ENCODE measurements at places on chromosomes 5 and 9. TPM values are rescaled to one million over a fixed set of nuclear protein-coding genes. Genes with fewer than 3 reads are reported as not detected.

DNA sequence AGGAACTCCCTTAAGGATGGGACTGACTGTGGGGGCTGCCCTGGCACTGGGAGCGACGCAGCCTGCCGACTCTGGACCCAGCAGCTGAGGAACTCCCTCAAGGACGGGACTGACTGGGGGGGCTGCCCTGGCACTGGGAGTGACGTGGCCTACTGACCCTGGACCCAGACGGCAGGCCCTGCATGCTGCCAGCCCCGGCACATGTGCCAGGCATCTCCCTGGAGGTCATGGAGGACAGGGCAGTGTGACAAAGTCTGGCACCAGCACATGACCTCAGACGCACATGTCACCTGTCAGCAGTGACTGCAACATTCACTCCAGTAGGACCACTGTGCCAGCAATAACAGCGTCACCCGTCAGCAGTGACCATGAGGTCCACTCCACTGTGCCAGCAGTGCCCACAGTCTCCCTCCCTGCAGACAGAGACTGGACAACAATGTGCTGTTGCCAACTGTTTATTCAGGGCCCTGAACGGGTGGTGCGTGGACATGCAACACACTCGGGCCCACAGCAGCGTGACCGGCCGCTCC is 4.5 kb downstream of the FBXW5 start:
- peaks cover 26% of the 10 kb centered on the region for H3K36me3 ChIP-seq
- H3K27ac ChIP-seq = no peak overlapping the region
- no peak for DNase-seq
- H3K27me3 ChIP-seq = no peaks in the 10 kb centered on the region

DNA sequence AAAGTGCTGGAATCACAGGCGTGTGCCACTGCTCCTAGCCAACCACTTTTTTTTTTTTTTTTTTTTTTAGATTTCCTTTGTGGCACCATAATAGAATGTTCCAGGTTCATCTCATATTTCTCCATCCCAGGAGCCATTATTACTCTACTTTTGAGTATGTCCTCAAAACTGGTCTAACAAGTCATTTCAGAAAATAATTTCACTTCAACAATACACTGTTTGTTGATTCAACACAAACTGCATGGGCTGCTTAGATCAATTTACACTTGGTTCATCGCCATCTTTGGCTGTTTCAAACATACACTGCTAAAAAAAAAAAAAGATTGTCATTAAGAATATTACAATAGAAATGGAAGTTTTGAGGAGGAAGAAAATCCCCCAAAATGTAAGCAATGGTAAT is 57.9 kb downstream of the CSNK1A1 start:
- H3K4me3 ChIP-seq = no peak overlapping the region
- DNase-seq = no peak
- H3K4me1 ChIP-seq = peaks cover 23% of the 10 kb centered on the region
- peak overlapping the region; percentile 91 for H3K27ac ChIP-seq
- H3K27me3 ChIP-seq = no peaks in the 10 kb centered on the region

DNA sequence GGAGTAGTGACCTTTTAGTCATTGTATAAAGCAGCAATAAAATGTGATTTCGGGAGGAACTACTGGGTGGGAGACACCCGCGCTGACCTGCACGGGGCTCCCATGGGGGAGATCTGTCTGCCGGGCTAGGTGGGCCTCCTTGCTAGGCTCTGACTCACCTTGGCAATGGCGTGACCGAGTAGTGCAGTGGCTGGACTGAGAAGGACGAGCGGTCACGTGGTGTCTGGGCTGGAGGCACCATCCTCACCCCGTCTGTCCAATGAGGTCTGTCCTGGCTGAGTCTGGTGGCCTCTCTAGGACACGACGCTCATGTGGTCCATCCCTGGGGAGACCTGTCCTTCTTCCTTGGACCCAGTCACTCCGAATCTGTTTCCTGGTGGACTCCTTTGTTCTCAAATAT is 151.7 kb downstream of the RXRA start:
- no peak overlapping the region for H3K4me3 ChIP-seq
- no peaks in the 10 kb centered on the region for H3K27me3 ChIP-seq
- no peak for DNase-seq
- no peak overlapping the region for H3K27ac ChIP-seq
- H3K36me3 ChIP-seq = no peaks in the 10 kb centered on the region
- peaks cover 8% of the 10 kb centered on the region for H3K4me1 ChIP-seq

GRCh38 chr9:87725356-87725899 is 491 bp upstream of the CTSL start:
- H3K27me3 ChIP-seq = no peaks in the 10 kb centered on the region
- H3K4me3 ChIP-seq = peak overlapping the region; percentile 55
- H3K27ac ChIP-seq = peak overlapping the region; percentile 91
- no peaks in the 10 kb centered on the region for H3K36me3 ChIP-seq

FBN2 gene
- total RNA-seq = 4.4 TPM

DNA sequence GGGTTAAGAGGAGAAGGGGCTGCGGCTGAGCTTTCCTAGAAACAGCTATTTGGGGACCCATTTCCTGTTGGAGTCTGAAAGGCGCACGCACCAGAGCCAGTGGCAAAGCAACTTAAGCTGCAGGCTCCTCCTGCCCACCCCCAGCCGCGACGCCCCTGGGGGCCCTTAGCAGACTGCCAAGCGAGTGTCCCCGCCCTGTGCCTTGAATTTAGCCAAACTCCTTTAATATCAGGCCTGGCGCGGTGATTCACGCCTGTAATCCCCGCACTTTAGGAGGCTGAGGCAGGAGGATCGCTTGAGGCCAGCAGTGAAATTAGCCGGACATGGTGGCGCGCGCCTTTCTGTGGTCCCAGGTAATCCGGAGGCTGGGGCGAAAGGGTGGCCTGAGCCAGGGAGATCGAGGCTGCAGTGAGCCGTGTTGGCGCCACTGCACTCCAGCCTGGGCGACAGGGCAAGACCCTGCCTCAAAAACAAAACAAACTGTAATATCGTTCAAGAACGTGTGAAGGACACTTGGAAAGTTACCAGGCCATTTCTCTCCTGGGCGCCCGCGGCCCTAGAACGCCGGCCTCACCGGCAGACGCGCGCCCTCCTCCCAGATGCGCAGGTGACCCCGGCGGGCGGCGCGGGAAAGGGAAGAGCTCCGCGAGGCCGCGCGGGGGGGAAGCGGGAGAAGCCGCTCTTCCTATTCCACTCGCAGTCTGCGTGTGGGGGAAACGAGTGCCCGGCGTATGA is 1.0 kb upstream of the F2R start:
- peak overlapping the region; percentile 55 for H3K4me3 ChIP-seq
- no peaks in the 10 kb centered on the region for H3K4me1 ChIP-seq
- H3K36me3 ChIP-seq = no peaks in the 10 kb centered on the region
- DNase-seq = peak; percentile 21

PROB1 gene
- 0.60 TPM for total RNA-seq

DNA sequence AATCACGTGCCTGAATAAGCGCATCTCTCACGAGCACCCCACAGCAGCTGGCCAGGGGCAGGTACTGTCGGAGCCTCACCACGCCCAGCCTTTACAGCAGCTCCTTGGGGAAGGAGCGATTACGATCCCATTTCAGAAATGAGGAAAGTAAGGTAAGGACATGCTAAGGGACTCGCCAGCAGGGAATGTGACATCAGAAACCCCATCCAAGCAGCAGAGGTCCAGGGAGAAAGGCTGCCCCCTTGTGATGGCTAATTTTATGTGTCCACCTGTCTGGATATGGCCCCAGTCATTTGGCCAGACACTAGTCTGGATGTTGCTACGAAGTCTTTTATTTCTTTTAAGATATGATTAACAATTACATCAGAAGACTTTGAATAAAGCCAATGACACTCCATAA is 77.3 kb downstream of the UBE2QL1 start:
- no peaks in the 10 kb centered on the region for H3K4me1 ChIP-seq
- DNase-seq = no peak
- no peak overlapping the region for H3K27ac ChIP-seq
- no peaks in the 10 kb centered on the region for H3K27me3 ChIP-seq

MLANA gene
- total RNA-seq = not detected

- no peak overlapping the region for H3K27ac ChIP-seq
- no peak overlapping the region for H3K4me3 ChIP-seq
- DNase-seq = no peak
- no peaks in the 10 kb centered on the region for H3K36me3 ChIP-seq
- no peaks in the 10 kb centered on the region for H3K27me3 ChIP-seq
Observed at GRCh38 chr5:133386662-133387061, 225.7 kb downstream of the FSTL4 start.

GRCh38 chr5:60673334-60673733 is 26.6 kb downstream of the DEPDC1B start:
- no peak for DNase-seq
- no peaks in the 10 kb centered on the region for H3K27me3 ChIP-seq
- H3K4me1 ChIP-seq = peaks cover 35% of the 10 kb centered on the region
- H3K36me3 ChIP-seq = no peaks in the 10 kb centered on the region

PCDHGA5 gene
- total RNA-seq = not detected

- H3K27me3 ChIP-seq = no peaks in the 10 kb centered on the region
- H3K4me1 ChIP-seq = peaks cover 13% of the 10 kb centered on the region
- no peak for DNase-seq
- no peak overlapping the region for H3K27ac ChIP-seq
Observed at GRCh38 chr9:134776080-134776796, 104.4 kb upstream of the FCN2 start.

All from transverse colon (tissue), 4 donors.